ENCODE measurements at places on chromosomes 6 and 20.

GRCh38 chr20:57090590-57091560 lies 175.6 kb downstream of the BMP7 start:
- DNase-seq, result no peak

DNA sequence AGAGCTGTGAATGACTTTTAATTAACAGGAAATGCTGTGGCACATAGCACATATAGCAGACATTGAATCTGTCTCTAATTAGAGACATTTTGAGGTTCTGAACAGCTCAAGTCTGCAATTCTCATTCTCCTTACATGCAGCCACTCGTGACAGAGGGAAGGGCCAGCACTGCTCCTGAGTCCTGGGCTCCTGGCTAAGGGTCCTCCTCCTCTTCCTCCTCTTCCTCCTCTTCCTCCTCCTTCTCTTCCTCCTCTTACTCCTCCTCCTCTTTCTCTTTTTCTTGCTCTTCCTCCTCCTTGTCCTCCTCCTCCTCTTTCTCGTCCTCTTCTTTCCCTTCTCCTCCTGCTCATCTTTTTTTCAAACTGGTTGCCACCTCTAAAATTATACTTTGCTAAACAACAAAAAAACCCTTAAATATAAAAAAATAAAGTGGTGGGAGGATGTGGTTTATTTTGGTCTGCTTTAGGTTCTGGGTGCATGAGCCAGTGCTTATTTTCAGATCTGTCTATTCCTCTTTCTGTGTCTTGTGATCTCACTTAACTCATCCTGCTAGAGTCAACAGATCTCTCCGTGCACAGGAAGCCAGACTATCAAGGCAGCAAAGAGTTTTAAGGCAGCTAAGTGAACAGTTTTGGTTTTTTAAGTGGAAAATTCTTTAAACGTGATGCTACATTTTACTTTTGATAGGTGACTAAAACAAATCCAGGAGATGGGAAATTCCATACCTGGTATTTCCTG lies 159.3 kb downstream of the CD83 start:
- peak; percentile 58 for DNase-seq

GRCh38 chr6:9461188-9461587 lies 953.7 kb downstream of the TFAP2A start:
- DNase-seq, result no peak

- DNase-seq, result no peak
Observed at GRCh38 chr20:36104856-36105255, 49.7 kb upstream of the EPB41L1 start.

DNA sequence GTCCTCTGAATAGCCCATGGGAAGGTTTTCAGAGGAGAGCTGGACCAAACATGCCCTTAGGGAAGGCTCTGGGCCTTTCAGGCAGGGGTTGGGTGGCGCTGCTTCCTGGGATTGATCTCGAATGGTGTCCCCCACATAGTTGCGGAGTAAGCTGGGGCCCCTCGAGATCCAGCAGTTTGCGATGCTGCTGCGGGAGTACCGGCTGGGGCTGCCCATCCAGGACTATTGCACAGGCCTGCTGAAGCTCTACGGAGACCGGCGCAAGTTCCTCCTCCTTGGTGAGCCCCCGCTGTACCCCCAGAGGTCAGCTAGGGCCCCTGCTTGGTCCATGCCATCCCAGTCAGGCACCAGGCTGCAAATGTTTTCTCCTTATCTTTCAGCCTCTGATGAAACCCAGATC lies 19.3 kb downstream of the CCM2L start:
- no peak for DNase-seq

DNA sequence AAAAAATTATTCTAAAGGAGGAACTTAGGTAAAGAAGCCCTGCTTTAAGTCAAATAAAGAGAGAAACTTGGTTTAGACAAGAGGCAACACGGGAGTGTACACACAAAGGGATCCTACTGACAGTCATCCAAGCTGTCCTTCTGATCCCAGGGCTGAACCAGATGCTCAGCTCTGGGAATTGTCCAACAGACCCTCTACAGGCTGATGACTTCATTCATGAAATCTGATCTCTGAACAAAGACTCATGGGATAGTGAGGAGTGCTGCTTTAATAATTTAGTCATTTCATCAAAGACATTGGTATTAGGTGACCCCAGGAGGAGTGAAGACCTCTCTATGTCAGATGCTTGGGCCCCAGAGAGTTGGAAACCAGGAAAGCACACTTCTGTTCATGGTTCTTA lies 65.6 kb upstream of the ARMH2 start:
- peak; percentile 49 for DNase-seq

DNA sequence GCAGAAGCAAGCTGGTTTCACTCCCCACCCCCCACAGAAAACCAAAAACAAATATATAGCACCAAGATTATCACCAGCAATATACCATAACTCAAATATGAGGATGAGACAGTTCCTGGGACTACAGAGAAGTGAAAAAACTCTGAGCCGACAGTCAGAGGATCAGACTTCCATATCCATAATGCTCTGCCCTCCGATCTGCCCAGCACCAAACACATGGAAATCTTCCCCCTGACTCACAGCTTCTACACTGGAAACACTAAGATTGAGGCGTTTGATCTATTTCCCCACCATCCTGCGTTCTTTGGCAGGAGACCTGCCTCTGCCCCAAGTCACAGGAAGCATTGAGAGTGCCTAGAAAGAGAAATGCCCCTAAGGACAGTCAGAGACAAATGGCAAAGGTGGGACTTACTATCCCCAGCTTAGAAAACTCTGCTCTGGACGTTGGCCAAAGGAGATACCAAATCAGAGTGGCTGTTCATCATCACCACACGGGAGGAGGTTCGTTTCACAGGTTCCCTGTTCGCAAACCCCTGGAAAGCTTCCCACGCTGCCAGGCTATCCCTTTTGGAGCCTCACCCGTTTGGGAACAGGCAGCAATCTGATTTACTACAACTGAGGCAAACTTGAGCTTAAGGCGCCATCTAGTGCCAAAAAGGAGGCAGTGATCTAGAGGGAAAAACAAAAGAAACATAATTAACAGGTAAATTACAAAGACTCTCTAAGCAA lies 48.7 kb upstream of the SRSF6 start:
- DNase-seq, result peak; percentile 63

GRCh38 chr6:68194846-68195478 lies 440.1 kb upstream of the ADGRB3 start:
- peak; percentile 11 for DNase-seq

DNA sequence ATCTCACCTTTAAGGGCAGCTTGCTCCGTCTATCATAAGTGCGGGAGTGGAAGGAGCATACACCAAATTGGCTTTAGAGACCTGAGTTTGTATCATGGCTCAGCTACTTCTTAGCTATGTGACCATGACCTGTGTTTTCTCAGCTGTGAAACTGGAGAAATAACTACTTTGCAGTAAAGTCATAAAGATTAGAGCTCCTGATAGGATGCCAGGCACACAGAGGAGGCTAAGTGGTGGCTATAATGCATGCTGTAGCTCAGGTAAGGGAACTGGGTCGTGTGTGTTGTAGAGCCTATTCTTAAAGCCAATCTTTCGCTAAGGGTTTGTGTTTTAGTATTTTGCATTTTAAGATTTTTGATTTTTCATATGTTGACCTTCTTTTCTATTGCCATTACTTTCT lies 451.5 kb upstream of the MAN1A1 start:
- no peak for DNase-seq

DNA sequence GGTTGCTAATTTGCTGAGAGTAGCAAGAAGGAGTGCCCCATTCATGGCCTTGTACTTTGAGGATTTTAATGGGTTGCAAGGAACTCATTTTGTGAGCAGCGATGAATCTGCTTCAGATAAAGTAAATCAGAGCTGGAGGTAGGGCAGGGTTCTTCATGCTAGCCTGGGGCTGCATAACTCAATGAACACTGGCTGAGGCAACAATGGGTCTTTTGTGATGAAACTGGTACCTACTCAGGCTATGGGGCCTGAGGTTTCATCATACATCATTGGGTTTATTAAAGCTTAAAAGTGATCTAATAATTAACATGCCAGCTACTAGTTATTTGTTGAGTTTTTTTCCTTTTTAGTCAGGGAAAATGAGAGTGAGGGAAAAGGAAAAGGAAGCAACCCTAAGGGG lies 106.9 kb downstream of the FAM50B start:
- DNase-seq, result no peak

- DNase-seq, result no peak
Observed at GRCh38 chr6:14278446-14278845, 160.9 kb downstream of the CD83 start.

DNA sequence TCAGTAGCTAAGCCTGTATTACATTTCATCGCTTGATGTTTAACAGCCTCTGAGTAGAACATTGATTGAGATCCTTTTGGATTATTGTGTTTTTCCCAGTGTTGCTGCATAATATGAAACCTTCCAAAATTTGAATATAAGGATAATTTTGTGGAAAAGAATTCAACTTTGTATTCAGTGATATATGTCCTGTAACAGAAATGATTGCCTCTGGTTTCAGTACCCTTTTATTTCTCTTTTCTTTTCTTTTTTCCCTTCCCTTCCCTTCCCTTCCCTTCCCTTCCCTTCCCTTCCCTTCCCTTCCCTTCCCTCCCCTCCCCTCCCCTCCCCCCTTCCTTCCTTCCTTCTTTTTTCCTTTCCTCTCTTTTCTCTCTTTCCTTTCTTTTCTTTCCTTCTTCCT lies 74.6 kb downstream of the UTRN start:
- no peak for DNase-seq

DNA sequence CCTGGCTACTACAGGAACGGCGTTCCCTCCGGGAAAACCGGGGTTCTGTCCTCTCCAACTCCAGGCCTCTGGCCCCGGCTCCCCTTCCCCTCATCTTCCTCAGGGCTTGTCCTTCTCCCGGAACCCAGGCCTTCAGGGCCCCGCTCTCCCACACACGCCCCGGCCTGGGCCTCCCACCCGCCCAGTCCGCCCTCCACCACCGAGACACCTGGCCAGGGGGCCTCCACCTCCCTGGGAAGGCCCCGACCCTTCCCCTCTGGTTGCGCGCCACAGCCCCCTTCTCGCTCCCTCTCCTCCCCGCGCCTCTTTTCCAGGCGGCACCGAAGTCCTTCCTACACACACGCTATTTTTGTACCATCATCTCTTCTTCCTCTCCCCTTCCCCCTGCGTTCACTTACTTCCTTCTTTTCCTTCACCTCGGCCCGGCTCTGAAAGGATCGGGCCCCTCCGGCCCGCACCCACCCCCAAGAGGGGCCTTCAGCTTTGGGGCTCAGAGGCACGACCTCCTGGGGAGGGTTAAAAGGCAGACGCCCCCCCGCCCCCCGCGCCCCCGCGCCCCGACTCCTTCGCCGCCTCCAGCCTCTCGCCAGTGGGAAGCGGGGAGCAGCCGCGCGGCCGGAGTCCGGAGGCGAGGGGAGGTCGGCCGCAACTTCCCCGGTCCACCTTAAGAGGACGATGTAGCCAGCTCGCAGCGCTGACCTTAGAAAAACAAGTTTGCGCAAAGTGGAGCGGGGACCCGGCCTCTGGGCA lies 1.3 kb upstream of the SIRPA start:
- DNase-seq, result no peak

GRCh38 chr20:22522701-22523100 lies 61.7 kb downstream of the FOXA2 start:
- no peak for DNase-seq

DNA sequence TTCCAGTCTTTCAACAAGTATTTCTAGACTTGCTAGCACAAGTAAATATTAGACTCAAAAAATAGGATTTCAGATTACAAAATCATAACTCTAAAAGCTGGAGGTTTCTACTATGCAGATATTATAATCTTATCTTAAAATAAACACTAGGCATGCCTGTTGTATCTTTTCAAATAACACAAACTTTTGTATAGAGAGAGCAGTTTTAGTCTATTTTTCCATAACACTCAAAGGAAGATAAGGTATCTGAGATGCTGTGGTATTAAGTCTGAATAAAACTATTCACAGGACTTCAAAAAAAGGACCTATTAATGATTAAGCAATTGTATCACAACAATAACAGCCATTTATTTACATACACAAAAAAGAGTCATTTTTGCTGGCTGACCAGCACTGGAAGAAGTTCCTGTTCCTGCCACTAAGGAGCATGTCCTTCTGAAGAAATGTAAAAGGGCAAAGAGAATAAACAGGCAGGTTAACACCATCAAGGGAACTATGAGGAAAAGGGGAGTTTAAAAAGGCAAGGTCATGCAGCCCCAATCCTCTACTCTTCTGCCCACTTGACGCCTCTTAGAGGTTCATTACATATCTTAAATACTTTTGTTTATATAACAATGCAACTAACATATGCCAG lies 39.4 kb downstream of the REPS1 start:
- DNase-seq, result no peak

DNA sequence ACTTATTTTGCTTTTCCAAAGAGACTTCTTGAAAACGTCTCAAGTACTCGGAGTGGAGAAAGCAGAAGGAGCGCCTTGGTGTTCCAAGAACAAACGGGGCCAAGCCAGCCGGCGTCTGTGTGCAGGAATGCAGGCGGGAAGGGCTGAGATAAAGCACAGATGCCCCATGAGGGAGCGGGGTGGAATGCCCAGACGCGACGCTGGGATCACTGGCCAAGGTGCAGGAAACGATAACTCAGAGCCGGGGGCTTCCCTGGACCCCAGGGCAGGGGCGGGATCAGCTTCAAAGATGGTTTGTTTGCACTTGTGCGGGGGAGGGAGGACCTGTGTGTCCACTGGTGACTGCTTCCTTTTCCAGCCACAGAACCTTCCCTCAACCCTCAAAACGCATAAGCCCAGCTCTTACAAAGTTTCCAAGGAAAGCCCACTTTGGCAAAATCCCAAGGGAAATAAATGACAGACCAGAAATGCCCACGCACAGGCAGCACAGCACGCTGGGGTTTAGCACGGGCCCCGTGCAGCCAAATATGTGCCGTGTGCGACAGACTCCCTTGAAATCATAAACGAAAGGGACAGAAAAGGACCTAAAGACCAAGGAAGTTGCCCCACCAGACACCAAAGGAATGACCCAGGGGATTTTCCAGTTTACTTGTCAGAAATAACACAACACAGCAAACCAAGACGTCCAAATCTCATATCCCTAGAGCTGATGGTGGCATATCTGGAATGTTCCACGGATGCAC lies 113.9 kb downstream of the NFATC2 start:
- DNase-seq, result peak; percentile 54

GRCh38 chr6:147441751-147442150 lies 66.7 kb upstream of the SAMD5 start:
- DNase-seq, result no peak

DNA sequence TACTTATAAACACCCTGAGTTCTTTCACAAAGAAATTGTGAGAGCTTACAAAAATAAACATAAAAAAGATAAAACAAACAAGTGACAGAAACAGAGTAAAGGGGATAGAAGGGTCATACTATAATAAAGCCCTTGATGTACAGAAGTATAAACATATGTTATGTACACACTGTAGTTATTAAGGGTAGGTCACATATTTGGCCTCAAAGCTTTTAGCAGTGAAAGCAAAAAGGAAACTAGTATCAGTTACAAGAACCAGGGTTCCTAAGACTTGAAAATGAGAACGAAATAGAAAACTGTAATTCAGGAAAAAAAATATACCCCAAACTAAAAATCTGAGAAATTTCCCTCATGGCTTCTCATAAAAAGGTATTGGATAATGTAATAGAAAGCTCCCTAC lies 380.6 kb downstream of the HDGFL1 start:
- peak; percentile 42 for DNase-seq

- DNase-seq, result no peak
Observed at GRCh38 chr20:57480444-57481160, 44.3 kb downstream of the CTCFL start.

- no peak for DNase-seq
Observed at GRCh38 chr6:107813555-107814194, 10.4 kb downstream of the SCML4 start.
